Neural crest cell (in vitro differentiated cells): ENCODE measurements at places on chromosomes 13 and 19.

DNA sequence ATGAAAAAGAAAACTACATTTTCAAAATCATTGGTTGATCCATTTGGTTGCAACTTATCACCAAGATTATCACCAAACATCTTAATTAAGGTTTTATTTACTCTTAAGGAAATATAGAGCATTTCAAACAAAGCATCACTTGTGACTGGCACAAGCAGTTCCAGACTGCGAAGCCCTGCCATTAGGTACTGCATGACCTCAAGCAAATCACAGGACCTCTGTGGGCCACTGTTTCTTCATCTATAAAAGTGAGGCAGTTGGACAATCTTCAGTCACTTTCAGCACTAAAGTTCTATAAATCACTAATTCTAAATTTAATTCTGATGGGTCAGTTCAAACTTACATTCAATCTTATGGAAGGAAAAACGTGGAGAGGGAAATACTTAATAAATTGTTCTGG lies 2.0 kb downstream of the ELF1 start:
- no peak for DNase-seq

- peak; percentile 53 for DNase-seq
These were observed 396.9 kb upstream of the SLITRK5 start for GRCh38 chr13:87274209-87274819.

DNA sequence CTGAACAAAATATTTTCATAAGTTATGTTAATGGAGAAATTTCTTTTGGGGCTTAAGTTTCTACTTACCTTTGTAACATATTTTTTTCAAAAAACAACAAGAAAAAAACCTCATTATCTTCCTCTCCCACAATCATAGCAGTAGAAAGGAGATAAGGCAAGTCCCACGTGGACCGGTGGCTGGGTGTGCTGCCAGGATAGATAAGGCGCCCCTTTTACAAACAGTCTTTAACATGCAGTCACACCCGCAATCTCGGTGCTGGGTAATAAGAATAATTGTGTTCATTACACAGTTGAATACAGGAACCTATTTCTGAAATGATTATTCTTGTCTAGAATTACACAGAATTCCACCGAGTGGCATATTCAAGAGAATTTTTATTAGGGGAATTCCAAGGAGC lies 1202.3 kb downstream of the UQCRFS1 start:
- DNase-seq = no peak

DNA sequence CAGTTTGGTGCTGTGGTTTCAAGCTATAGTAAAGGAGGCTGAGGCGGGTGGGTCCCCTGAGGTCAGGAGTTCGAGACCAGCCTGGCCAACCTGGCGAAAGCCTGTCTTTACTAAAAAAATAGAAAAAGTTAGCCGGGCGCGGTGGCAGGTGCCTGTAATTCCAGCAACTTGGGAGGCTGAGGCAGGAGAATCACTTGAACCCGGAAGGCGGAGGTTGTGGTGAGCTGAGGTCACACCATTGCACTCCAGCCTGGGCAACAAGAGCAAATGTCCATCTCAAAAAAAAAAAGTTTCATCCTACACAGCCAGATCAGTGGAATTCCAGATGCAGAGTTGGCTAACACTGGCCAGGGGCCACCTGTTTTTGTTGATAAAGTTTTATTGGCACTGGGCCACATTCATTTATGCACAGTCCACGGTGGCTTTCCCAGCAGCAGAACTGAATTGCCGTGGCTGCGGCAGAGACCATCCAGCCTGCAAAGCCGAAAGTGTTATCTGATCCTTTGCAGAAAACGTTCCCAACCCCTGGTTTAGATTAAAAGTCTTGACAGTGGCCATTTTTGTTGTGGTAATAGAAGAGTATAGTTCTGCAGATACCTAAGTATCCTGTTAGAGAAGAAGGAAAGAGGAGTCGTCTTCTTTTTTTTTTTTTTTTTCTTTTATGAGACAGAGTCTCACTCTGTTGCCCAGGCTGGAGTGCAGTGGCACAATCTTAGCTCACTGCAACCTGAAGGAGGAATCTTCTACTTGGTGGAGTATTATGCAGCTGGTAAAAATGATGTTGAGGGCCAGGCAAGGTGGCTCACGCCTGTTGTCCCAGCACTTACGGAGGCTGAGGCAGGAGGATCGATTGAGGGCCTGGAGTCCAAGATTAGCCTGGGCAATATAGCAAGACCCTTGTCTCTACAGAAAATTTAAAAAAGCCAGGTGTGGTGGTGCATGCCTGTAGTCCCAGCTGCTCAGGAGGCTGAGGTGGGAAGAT lies 8.7 kb downstream of the NCLN start:
- DNase-seq = no peak

GRCh38 chr13:73220966-73221720 lies 162.3 kb downstream of the KLF5 start:
- no peak for DNase-seq

- DNase-seq = no peak
These were observed 471.6 kb downstream of the PCDH20 start for GRCh38 chr13:60944016-60944415.

GRCh38 chr13:49185264-49185663 lies 34.9 kb upstream of the MLNR start:
- DNase-seq = no peak

GRCh38 chr13:31160857-31161556 lies 697 bp downstream of the HSPH1 start:
- peak; percentile 42 for DNase-seq

DNA sequence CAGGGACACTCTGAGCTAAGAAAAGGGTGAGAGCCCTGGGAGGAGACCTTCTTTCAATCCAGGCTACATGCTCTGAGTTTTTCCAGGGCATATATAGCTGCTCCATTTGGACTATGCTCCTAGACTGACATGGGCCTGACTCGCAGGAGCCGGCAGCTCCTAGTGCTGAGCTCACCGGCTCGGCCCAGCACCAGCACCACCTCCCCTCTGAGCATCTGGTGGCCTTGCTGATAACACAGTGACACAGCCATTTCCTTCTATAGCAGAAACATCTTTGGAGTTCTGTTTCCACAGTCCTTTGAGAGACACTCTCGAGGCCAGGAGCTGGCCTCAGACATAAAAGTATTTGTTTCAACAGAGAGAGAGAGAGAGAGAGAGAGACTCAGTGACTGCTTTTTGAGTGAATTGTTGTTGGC lies 184.9 kb downstream of the TM9SF2 start:
- DNase-seq = no peak

DNA sequence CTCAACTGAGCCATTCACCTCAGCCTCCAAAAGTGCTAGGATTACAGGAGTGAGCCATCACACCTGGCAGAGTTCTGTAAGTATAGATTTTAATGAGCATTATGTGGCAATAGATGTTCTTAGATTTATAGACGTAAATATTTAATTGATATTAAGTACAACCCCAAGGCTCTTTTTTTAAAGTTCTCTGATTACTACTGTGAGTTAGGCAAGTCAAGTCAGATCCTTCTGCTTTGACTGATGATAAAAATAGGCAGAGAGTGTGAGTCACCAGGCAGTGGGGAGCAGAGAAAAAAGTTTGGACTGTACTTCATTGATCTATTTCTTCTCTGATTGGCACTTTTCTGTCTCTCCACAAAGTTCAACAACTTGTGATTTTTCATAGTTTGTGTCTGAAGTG lies 1379.9 kb downstream of the UQCRFS1 start:
- DNase-seq = no peak

GRCh38 chr13:97879646-97880310 lies 73.7 kb upstream of the IPO5 start:
- no peak for DNase-seq

- DNase-seq = no peak
These were observed 7.5 kb downstream of the DYRK1B start for GRCh38 chr19:39826311-39826945.

DNA sequence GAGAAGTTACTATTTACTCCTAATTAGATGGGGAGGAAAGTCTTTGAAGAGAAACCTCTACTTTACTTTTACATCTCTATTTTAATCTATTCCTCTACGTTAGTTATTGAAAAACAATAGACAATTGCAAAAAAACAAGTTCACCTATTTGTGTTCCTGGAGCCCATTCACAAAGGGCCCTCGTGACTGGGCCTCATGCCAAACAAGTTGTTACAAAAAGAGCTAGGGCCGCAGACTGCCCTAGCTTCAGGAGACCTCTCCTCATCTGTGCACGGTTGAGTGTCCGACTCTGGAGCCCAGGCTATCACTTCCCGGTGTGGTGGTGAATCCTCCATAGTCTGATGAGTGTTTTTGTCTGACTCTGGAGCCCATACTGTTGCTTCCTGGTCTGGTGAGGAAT lies 190.9 kb downstream of the ZNF486 start:
- DNase-seq = no peak

DNA sequence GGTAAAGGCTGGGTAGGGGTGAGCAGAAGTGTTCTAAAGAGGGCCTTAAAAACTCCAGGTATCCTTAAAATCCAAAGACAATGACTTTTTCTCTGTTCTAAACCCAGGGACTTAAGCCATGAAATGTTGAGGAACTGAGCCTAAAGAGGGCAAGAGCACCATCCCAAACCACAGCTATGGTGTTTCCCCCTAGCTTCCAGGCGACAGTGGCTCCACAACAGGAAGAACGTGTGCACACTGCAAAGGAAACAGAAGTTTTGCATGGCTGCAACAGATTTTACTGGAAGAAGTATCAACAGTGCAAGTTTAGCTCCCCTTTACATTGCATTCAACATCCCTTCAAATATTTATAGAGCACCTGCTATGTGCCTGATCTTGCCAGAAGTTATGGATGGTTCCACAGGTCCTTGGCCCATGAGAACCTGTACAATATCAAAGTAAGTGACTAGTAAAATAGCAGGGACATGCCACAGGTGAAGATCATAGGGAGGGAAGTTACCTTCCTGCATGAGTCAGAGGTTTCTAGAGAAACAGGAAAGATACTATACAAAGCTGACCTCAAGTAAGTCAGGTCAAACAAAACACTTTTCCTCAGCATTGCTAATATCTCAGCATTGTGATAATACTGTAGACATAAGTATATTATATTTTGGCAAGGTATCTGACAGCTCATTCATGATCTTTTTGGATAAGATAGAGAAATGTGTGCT lies 8.4 kb upstream of the KCTD12 start:
- no peak for DNase-seq

DNA sequence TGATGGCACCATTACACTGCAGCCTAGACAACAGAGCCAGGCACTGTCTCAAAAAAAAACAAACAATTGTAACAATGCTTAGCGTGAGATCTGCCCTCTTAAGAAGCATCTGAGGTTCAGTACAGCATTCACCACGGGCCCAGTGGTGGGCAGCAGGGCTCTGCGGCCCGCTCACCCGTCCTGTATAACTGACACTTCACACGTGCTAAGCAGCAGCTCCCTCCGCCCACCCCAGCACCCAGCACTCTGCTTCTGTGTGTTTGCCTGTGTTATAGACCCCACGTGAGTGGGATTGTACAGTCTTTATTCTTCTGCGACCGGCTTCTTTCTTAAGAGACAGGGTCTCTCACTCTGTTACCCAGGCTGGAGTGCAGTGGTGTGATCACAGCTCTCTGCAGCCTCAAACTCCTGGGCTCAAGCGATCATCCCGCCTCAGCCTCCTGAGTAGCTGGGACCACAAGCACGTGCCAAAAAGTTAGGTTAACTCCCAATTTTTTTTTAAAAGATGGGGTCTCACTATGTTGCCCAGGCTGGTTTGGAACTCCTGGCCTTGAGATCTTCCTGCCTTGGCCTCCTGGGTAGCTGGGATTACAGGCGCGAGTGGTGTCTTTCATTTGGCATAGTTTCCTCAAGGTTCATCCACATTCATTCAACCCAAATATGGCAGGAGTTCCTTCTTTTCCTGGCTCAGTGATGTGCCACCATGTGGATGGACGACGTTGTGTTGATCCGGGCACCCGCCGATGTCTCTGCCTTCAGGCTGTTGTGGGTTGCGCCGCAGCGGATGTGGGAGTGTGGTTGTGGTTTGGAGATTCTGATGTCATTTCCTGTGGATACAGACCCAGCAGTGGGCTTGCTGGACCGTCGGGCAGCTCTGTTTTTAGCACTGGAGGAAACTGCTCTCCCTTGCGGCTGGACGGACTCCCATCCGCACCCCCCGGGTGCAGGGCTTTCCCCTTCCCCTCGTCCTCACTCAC lies 170.0 kb downstream of the KDM4B start:
- no peak for DNase-seq

- no peak for DNase-seq
These were observed 437.7 kb downstream of the IRS2 start for GRCh38 chr13:109348519-109349258.

GRCh38 chr13:94170145-94170571 lies 309.3 kb downstream of the DCT start:
- DNase-seq = no peak
